ENCODE measurements at places on chromosomes 12 and 14.

DNA sequence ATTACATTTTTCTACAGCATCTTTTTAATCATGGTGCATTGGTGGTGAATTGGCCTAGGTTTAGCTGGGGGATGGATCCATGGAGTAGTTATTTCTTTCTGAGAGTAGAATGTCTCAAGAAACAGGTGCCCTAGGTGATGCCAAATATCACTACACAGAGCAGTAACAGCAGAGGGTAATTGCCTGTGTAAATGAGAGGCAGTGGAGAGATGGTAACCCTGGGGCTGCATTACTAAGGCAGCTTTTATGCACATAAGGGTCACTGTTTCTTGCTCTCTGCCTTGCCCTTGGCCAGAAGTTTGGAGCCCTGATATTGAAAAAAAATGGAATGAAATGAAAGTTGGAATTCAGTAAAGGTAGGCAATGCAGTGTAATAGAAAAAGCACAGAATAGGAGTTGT, 604.0 kb downstream of the NOVA1 start:
- no peak for DNase-seq

GRCh38 chr12:51126297-51126696, 42.9 kb upstream of the CSRNP2 start:
- no peak for DNase-seq

- DNase-seq = no peak
Measured at GRCh38 chr14:102094101-102094500, 7.3 kb upstream of the HSP90AA1 start.

- no peak for DNase-seq
Measured at GRCh38 chr12:47858511-47859266, 39.0 kb upstream of the HDAC7 start.

GRCh38 chr14:52235866-52236510, 31.5 kb upstream of the PTGDR start:
- no peak for DNase-seq

DNA sequence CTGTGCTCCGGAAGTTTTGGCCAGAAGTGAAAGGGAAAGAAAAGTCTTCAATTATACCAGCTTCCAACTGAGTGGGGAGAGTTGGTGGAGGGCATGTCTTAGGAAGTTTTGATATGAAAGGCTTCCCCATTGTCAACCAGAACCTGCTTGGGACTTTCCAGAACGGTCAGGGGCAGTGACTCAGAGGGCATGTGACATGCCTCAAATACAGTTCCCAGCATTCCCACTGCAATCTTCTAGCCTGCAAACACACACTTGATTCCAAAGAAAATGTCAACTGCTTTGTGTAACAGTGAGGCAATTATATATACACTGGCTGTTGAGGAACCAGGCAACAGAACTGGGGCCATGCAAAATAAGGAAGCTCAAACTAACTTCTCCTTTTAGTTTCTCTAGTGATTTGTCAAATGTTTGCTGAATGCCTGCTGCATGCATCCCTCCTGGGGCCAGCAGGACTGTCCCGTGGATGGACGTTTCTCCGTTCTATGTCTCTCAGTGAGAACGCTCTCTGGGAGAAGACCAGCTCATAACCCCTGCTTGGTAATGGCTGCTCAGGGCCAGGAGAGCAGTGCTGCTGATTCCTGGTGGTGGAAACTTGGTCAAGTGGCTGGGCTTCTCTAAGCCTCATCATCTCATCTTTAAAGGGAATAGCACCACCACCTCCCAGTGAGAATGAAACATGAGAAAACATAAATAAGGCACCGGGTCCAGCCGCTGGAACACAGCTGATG, 18.3 kb downstream of the SLC25A47 start:
- no peak for DNase-seq

DNA sequence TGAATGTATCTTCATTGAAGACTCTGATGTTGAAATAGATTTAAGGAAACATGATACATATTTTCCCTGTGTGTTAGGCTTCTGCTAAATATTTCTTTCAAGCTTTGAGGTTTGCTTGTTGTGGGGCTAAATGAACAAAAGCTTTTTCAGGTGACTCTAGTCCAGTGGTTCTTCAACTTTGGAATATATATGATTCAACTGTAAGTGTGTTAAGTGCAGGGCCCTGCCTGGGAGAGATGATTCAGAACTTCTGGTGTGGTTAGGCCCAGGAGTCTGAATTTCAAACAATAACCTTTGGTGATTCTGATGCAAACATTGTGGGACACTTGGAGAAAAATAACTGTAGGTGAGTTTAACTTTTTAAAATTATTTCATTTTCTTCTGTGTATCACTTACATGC, 93.0 kb downstream of the TRHDE start:
- DNase-seq = no peak

GRCh38 chr12:122399254-122399591, 23.2 kb downstream of the CLIP1 start:
- no peak for DNase-seq

GRCh38 chr12:51341251-51342007, 5.0 kb downstream of the CELA1 start:
- peak; percentile 74 for DNase-seq

DNA sequence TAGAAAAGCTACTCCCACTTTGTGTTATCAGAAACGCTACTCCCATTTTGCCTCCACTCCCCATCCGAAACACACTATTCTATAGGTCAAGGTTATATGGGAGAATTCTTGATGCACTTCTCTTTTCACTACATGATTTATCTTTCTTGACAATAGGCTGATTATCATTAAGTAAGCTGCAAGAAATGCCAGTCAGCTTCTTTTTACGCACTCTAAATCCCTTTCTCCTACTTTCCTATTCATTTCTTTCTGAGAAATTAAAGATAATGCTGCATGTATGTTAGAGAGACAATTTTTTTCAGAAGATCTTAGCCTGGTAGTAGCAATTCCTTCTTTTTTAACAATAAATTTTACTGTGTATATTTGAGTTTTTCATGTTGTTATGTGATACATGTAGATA, 41.0 kb upstream of the CCDC91 start:
- no peak for DNase-seq

GRCh38 chr12:15538881-15539280, 216.6 kb downstream of the PTPRO start:
- no peak for DNase-seq

- no peak for DNase-seq
Measured at GRCh38 chr14:104688505-104689108, 811 bp upstream of the INF2 start.

- DNase-seq = no peak
Measured at GRCh38 chr12:116726694-116727093, 11.2 kb downstream of the SPRING1 start.

DNA sequence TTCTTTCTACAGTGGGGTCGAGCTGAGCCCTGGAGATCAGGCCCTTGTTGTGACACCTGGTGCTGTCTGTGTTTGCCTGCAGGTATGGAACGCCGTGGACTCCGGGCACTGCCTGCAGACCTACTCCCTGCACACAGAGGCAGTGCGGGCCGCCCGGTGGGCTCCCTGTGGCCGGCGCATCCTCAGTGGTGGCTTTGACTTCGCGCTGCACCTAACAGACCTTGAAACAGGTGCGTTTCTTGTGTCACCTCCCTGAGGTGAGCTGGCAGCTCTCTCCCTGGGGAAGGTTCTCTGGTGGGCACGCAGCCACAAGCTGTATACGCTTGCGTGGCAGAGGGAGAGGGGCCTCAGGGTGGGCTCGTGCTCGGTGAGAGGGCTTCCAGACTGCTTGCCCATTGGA, 119.3 kb downstream of the BEGAIN start:
- DNase-seq = no peak

GRCh38 chr12:58888131-58888783, 32.0 kb downstream of the LRIG3 start:
- no peak for DNase-seq

GRCh38 chr12:60021235-60021634, 425.4 kb downstream of the SLC16A7 start:
- DNase-seq = no peak

- no peak for DNase-seq
Measured at GRCh38 chr12:124680863-124681778, 113.7 kb upstream of the NCOR2 start.

DNA sequence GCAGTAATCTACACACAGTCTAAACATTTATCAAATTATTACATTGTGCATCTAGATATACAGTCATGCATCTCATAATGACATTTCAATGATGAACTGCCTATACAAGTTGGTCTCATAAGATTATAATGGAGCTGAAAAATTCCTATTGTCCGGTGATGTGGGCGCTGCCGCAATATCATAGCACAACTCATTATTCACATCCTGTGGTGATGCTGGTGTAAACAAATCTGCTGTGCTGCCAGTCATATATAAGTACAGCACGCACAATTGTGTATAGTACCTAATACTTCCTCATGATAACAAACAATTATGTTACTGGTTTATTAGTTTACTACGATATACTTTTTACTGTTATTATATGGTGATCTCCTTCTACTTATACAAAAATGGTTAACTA, 768.8 kb upstream of the NOVA1 start:
- DNase-seq = no peak

- DNase-seq = no peak
Measured at GRCh38 chr12:14958361-14959125, 2.9 kb downstream of the ARHGDIB start.

Data from muscle of arm (tissue), 14 donors.